ENCODE measurements at places on chromosomes 5 and 9.

GRCh38 chr9:134445000-134445399, 118.7 kb downstream of the RXRA start:
- DNase-seq: no peak

DNA sequence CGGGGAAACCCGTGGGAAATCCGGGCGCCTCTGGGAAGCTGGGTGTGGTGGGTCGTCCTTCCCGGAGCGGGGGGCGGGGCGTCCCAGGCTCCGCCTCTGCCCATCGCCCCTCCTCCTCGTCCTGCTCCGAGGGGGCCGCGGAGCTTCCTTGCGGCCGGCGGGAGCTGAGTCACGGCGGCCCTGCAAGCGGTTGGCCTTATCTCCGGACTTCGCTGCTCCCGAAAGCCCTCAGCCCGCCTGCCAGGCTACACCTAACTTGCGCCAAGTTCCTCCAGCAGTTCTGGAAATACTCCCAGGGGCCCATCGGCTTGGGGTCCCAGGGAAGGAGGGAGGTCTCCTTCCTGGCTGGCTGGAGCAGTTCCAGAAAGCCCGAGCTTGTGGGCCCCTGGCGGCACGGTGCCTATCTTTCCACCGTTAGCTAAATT, 54.1 kb upstream of the CDKN2AIPNL start:
- peak; percentile 22 for DNase-seq

DNA sequence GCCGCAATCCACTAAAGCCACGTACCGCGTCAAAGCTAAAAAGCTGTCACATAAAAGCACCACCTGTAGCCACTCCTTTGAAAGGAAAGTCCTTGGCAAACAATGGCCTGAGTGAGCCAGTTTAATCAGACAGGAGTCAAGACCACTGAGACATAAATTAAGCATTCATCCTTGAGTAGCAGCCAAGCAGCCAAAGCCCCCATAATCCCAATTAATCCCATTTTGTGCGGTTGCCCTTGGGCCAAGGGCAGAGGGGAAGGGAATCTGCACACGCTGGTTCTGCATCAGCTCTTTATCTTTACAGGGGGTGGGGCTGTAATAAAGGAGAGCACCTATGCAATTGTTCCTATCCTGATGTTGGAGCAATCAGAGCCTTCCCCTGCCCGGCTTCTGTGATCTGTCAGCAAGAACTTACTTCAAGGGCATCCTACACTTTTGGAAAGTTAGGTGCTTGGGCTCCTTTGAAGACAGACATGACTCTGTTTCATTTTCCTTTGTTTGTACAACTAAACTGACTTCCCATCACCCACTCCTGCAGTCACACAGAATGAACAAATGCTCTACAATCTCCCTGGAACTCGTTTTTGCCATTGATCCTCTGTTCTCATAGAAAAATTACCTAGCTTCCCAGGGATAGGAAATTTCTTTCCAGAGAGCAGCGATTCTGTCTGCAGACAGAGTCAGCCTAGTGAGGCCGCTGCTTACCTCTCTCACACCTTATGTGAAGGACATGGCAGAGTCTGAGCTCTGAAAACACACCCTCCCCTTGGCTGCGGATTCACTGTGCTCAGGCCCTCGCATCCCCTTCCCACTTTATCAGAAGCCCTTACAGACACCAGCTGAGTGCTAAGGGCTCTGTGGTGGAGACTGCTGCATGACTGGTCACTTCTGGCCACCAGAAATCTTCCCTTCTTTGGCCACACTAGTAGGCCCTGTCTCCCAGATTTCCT, 116.2 kb upstream of the TBCA start:
- no peak for DNase-seq

DNA sequence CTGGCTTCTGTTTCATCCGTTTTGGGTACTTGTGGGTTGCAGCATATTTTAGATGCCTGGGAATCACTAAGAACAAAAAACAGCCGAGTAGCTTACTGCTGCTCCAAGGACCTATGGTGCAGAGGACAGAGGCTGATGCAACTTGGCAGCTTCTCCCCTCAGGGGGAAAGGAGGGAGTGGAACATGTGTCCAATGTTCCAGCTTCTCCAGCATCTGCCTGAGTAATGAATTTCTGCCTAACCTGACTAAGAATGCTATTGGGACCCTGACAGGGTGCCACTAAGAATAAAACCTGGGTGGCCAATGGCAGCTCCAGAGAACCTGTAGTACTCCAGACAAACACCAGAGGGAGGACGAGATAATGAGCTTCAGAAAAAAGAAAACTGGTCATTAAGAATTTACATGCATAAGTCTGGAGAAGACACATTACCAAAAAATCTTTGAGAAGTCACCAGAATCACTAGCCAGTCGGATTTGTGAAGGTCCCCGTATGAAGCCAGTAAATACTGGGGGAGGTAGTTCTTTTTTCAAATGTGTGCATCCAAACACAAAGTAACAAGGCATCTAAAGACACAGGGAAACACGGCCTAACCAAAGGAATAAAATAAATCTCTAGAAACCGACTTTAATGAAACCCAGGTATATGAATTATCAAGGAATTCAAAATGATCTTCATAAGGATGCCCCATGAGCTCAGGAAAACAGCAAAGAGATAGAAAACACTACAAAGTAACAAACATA, 293.5 kb downstream of the HINT1 start:
- no peak for DNase-seq

DNA sequence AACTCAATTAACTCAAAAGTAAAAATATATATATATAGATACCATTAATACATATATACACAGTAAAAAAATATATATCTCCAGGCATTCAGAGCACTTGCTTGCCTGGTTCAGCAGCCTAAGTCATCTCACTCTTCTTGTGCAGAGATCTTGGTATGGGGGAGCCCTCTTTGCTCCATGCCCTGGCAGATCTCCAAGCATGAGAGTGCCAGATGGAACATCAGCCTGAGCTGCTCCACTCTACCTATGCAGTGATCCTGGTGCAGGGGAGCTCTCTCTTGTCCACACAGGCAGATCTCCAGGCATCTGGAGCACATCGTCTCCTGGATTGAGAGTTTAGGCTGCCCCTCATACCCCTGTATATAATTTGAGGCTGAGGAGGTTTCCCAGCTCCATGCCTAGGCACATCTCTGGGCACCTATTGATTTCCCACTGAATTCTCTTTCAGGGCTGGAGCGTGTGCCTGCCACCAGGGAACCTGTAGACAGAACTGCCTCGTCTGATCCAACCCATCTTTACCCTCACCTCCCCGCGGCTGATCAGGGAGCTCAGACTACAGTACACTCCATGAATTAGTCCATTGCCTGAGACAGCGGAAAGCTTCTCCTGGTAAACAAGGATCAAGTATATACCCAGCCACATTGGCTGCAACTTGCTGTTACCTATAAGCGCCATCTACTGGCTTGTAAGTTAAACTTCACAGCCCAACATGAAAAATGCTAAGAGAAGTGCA, 342.4 kb upstream of the GRIA1 start:
- peak; percentile 26 for DNase-seq

Measured in NCI-H526 treated with DMSO at 0.1 percent for 48 hours (cell line).